ENCODE measurements at places on chromosomes 12 and 14.
A peak's percentile ranks its signal among the peaks of the same experiment; 100 is the strongest.

DNA sequence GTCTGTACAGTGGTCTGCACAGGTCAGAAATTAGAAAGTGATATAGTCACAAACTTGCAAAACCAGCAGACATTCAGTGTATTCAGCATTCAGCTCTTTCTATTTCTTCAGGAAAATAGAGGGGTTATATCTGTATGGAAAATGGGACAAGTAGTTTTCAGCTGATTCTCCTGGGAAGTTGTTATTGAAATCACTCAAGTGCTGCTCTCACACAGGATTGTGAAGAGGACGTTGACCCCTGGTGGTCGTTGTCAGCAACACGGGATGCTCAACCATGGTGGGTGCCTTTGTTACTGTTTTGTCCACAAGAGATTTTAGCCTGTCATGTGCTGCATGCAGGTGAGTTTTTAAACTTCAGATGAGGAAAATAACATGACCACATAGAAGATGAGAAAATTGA is 981.8 kb downstream of the TMEM121 start:
- no peak for DNase-seq

DNA sequence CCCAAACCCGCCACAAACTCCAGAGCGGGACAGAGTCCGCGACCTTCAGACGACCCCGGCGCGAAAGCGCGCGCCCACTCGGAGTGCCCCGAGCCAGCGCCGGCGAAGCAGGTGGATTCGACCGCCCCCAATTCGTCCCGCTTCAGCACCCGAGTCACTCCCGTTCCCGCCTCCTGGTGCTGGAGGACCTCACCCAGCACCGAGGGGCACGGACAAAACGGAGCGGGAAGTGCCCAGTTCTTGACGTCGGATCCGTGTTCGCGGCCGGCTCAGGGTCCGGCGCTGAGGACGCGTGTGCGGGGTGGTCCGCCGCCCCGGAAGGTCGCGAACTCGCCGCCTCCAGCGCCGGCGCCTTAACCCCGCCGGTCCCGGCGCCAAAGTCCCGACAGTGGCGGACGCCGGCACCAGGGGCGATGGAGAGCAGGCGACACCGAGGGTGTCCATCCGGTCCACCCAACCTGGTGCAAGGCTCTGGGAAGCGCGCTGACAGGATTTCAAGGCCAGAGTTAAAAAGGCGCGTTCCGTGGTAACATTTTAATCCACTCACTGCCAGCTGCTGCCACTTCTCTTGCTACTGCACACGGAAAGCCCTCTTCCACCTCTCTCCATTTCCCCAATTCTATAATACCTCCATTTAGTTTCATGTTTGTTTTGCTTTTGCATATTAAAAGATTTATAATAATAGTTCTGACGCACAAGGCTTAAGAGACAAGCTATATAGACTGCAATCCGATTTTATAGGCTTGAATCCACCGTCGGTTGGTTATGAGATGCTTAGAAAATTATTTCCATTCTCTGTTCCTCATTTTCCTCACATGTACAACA is 240.0 kb upstream of the CPNE8 start:
- peak; percentile 72 for DNase-seq

DNA sequence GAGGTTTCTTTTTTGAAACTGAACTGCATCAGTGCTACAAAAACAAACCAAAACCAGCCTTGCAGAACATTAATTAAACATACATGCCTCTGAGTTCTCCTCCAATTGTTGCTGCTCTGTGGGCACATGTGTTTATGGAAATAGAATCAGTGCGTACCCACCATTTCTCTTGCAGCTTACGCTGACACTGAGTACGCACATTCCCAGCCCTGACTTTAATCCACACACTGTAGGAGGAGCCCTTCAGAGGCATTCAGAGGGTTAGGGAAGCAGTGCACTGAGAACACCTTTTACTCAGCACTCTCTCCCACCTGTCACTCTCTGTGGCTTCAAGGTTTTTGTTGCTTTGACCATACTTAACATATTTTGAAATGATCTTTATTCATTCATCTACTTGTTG is 250.5 kb upstream of the PWP1 start:
- peak; percentile 33 for DNase-seq

DNA sequence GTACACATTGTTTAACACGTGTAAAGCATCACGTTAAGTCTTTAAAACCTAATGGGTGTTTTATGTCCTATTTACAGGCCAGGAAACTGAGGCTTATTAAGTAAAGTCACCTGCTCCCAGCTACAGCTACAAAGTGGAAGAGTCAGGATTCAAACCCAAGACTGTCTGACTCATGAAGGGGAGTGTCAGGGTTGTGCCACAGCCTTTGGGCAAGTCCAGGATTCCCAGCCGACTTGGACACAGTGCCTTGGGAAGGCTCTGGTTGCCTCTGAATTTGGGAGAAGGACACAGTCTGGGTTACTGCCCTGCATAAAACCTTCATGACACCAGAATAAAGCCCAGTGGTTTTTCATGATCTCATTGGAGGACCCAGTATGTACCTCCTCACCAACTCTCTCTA is 7.3 kb downstream of the RNU4-2 start:
- DNase-seq, result no peak

DNA sequence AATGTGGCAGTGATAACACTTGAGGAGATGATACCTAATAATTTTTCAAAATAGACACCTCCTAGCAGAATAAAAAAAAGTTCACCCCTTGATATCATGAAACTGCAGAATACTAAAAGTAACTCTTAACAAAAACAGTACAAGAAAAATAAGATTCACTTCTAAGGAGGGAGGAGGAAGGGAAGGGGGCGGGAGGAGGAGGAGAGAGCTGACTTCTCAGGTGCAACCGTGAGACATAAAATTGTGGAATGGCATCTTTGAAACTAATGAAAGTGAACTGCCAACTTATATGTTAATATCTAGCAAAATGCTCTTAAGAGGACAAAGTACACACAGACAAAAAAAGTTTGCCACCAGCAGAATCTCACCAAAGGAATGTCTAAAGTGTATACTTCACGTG is 115.8 kb downstream of the SCFD1 start:
- no peak for DNase-seq

DNA sequence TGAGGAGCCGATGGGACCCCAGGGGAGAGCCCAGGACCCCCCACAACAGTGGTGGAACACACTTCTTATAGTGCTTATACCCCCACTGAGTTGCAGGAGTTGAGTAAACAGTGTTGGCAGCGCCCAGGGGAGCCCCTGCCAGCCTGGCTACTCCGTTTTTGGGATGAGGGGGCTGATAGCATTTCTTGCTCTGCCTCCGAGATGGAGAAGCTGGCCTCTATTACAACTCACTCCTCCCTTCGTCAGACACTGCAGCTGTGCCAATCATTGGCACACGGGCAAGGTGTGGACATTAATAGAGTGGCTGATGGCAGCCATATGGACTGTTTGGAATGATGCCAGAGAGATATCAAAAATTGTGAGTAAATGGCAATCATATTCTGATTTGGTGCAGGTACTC is 94.9 kb upstream of the TMPO start:
- DNase-seq, result no peak

GRCh38 chr12:98893126-98893674 is 248.1 kb downstream of the APAF1 start:
- DNase-seq, result peak; percentile 63

DNA sequence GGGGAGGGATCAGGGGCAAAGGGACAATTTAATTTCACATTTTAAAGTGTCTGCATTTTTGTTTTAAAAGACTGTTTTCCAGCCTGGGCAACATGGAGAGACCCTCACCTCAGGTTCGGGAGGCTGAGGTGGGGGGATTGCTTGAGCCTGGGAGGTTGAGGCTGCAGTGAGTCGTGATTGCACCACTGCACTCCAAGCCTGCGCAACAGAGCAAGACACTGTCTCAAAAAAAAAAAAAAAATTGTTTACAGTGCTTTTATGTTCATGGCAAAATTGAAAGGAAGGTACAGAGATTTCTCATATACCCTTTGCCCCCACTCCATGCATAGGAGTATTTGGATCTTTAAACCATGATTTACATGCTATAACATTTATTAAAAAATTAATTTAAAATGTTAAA is 16.4 kb upstream of the HVCN1 start:
- DNase-seq, result no peak

GRCh38 chr12:63764481-63764880 is 15.2 kb upstream of the RXYLT1 start:
- DNase-seq, result no peak

- no peak for DNase-seq
Measured at GRCh38 chr12:106213662-106214061, 34.2 kb downstream of the CKAP4 start.

GRCh38 chr14:22314183-22314820 is 274.7 kb downstream of the DAD1 start:
- peak; percentile 80 for DNase-seq

DNA sequence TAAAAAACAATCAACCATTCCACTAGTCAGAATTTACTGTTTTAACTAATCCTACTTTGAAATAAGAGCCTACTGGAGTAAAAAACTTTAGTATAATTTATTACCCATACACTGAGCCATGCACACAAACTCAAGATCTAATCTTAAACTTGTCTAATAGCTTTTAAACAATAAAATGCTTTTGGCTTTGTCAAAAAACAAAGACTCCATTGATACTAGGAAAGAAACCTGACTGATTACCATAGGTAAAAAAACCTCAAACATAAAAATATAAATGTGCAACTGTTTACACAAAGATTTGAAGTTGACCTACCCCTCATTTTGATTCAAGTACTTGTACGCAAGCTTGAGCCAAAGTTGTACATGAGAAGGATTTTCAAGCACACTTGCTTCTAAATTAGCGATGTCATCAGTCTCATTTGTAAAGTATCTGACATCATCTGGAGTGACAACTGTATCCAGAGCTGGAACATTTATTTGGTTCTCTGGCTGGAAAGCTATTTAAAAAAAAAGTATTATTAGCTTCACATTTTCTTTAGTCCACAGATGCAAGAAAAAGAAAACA is 36.1 kb downstream of the ZFC3H1 start:
- DNase-seq, result no peak

DNA sequence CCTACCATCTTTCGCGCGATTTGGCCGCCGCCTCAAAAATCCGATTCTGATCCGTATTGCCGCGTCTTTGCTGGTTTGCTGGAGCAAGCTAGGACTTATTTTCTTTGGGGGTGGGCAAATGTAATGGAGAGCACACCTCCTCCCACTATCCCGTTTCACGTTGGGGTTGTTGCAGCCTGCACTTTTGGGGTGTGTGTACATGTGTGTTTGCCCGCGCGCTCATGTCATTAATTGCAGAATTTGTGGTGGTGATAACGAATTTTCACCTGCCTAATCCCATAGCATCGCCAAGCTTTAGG is 657 bp downstream of the METAP2 start:
- DNase-seq, result no peak

GRCh38 chr12:32776258-32776657 is 20.6 kb upstream of the YARS2 start:
- no peak for DNase-seq

DNA sequence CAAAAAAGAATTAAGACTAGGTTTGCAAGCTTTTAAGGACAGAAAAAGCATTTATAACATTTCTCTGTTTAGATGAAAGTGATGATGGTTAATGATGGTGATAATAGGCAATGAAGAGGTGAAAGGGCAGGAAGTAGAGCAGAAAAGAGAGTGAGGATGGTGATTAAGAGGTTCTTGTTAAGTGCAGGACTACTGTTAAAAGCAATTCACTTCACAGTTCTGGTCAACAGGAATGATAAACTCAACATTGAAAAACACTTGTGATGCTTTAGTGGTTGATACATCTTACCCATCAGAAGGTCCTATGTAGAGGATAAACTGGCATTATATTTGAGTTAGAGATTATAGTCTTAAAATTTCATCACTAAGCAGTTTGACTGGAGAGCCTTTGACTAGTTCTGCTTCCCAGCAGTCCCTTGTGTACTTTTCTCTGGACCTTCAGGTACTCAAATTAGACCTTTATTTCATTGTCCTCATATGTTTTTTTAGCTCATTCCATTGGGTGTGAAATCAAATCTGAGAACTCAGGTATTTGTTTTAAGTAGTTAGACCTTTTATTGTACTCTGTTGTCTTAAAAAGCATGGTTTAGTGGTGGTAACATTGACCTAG is 10.9 kb downstream of the RAP1B start:
- DNase-seq, result peak; percentile 24

- no peak for DNase-seq
Measured at GRCh38 chr12:78040111-78040510, 209.4 kb downstream of the NAV3 start.

DNA sequence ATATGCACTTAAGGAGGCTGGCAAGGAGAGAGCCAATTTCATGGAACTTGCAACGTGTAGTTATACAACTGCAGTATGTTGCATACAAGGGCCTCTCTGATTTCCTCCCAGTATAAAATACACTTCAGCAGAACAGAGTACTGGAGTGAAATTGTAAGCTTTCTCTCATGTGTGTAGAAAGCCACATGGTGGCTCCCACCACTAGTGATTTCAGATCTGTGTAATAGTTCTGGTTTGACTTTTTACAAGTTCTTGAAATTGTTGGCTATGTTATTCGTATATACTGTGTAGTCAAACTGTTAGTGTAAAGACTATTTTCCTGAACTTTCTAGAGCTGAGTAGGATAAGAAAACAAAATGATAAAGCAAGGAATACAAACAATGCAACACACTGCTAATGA is 16.4 kb upstream of the LMO3 start:
- DNase-seq, result no peak

DNA sequence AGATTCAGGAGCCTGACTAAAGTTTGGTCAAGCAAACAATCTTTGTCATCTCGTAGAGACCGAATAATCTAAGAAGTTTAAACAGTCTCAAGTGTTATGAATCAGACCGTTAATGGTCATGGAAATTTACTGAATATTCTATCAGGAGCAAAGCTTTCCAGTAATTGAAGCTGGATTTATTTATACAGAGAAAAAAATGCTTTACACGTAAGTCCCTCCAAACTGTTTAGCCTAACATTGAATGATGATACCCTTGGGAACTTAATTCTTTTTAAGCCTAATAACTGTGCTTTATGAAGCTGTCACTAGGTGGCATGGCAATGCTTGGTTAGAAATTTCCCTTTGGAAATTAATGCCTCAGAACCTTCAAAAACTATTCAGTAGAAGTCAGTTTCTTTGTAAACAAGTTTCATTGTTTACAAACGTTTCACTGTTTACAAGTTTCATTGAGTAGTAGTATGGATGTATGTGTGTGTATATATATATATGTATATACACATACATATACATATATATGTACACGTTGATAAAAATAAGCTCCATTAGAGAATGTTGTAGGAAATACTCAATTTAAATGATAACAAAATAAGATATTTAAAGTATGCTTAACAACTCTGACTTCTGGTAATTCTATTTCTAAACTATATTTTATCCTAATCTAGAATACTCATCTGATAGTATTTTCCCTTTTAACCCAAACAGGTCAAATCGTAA is 32.1 kb downstream of the DEPDC4 start:
- DNase-seq, result peak; percentile 54

- peak; percentile 67 for DNase-seq
Measured at GRCh38 chr14:70640938-70641547, 673 bp upstream of the TTC9 start.

- DNase-seq, result peak; percentile 81
Measured at GRCh38 chr14:101584055-101584859, 23.0 kb downstream of the DIO3 start.

All from eye (tissue), 1 donor.